ENCODE measurements at places on chromosomes 2 and 18.

DNA sequence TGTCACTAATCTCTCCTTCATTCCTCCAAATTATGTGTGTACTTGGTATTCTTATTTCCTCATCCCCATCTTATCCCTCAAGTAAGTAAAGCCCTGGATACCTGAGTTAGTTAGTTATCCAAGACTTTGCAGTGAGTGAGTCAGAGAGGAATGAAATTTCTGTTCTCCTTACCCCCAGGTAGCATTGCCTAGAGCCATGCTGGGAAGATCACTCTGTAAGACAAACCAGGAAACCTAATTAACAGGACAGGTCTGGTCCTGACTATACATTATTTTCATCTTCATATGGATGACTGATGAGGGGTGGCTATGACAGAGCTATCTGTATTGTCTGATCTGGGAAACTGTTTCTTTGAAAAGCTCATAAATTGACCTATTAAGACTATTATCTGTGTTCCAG is 55.0 kb upstream of the ITGA6 start:
- H3K4me1 ChIP-seq, result peaks cover 17% of the 10 kb centered on the region
- H3K36me3 ChIP-seq, result no peaks in the 10 kb centered on the region
- H3K4me3 ChIP-seq, result no peak overlapping the region

GRCh38 chr2:176088048-176088936 is 4.2 kb upstream of the HOXD13 start:
- no peak overlapping the region for H3K27ac ChIP-seq
- H3K27me3 ChIP-seq, result peaks cover 97% of the 10 kb centered on the region
- H3K4me3 ChIP-seq, result no peak overlapping the region
- no peaks in the 10 kb centered on the region for H3K36me3 ChIP-seq

GRCh38 chr2:24482251-24482971 is 8.6 kb upstream of the NCOA1 start:
- H3K4me1 ChIP-seq, result no peaks in the 10 kb centered on the region
- no peaks in the 10 kb centered on the region for H3K36me3 ChIP-seq
- no peak overlapping the region for H3K27ac ChIP-seq
- H3K4me3 ChIP-seq, result no peak overlapping the region
- no peaks in the 10 kb centered on the region for H3K27me3 ChIP-seq

DNA sequence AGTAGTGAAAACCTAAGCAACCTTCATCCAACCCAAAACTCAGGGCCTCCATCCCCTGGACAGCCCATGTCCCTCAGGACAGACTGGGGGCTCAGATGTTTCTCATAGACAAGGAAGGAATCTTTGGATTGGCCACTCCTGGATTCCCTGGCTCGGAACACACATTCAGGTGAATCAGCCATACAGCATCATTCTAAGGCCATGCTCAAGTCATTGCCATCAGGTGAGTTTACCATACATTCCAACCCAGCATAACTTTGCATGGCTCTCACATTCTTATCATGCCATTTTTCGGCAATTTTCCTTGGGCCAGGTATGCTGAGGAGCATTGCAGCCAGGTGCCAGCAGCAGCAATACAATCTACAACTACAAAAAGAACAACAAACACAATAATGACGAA is 34.6 kb upstream of the SERPINE2 start:
- H3K4me1 ChIP-seq, result no peaks in the 10 kb centered on the region
- H3K27ac ChIP-seq, result no peak overlapping the region

DNA sequence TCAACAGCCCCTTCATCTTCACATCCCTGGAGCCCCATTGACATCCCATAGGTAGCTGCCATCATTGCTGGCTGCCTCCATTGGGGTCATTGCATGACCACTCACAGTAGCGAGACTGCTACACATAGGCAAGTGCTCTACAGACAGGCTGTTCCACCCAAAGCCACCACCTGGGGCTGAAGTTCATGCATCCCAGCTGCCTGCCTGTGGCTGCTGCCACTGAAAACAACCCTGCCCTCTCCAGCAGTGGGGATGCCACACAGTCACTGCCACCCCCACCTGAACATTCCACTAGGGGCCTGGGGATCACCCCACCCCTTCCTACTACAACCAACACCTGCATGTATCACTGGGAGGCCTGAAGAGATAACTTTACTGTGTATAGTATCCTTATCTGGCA is 59.5 kb upstream of the CTAGE1 start:
- no peaks in the 10 kb centered on the region for H3K4me1 ChIP-seq
- H3K27me3 ChIP-seq, result no peaks in the 10 kb centered on the region
- no peak overlapping the region for H3K27ac ChIP-seq
- H3K36me3 ChIP-seq, result no peaks in the 10 kb centered on the region
- DNase-seq, result no peak

GRCh38 chr18:48018851-48019250 is 88.4 kb upstream of the SMAD2 start:
- H3K27me3 ChIP-seq, result no peaks in the 10 kb centered on the region
- peaks cover 10% of the 10 kb centered on the region for H3K4me1 ChIP-seq
- no peak overlapping the region for H3K27ac ChIP-seq
- no peaks in the 10 kb centered on the region for H3K36me3 ChIP-seq

DNA sequence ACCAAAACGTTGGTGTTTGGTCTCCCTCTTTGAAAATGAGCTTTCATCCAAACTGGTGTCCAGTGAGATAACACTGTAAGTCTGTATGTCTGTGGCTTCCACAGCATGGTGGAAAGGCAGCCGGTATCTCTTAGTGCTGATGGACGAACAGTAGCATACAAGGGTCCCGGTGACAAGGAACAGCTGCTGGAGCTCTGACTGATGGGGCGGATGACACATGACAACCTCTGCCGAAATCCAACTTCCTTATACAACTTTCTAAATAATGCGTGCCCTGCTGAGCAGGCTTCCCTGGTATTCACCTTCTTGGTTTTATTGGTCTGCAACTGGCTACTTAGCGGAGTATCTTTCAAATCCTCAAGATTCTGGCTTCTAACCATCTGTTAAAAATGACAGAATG is 216.2 kb downstream of the SRBD1 start:
- no peaks in the 10 kb centered on the region for H3K4me1 ChIP-seq
- no peaks in the 10 kb centered on the region for H3K27me3 ChIP-seq
- DNase-seq, result no peak

DNA sequence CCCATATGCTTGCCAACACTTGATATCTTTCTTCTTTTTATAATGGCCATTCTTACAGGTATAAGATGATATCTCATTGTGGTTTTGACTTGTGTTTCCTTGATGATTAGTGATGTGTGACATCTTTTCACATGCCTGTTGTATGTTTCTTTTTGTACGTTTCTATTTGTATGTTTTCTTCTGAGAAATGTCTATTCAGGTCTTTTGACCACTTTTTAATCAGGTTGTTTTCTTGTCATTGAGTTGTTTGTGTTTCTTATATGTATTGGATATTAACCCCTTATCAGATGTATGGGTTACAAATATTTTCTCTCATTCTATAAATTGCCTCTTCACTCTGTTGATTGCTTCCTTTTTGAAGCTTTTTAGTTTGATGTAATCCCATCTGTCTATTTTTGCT is 42.4 kb downstream of the ABCB11 start:
- H3K27me3 ChIP-seq, result no peaks in the 10 kb centered on the region
- peaks cover 25% of the 10 kb centered on the region for H3K4me1 ChIP-seq
- H3K36me3 ChIP-seq, result no peaks in the 10 kb centered on the region

DNA sequence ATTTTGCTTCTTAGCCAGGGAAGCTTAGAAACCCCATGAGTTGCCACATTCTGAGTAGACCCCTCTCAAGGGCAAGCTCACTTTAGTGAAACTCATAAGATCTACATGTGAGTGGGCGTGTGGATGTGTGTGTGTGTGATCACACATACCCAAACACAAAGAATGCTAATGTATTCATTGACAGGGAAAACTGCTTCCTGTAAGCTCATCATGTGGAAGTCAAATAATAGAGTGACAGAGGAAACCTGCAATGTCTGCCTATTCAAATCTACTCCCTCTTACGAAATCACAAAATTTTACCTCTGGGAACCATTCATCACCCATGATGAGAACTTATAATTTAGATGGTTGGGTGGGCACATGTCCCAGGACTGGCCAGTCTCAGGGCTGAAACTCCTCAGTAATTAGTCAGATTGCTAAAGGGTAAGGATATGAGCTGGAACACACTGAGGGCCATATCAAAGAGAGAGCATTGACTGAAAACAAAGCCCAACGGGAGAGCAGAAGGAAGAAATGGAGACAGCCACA is 94.5 kb upstream of the CCDC150 start:
- H3K27ac ChIP-seq, result no peak overlapping the region
- no peaks in the 10 kb centered on the region for H3K27me3 ChIP-seq
- DNase-seq, result no peak
- no peaks in the 10 kb centered on the region for H3K4me1 ChIP-seq
- H3K4me3 ChIP-seq, result no peak overlapping the region
- no peaks in the 10 kb centered on the region for H3K36me3 ChIP-seq

DNA sequence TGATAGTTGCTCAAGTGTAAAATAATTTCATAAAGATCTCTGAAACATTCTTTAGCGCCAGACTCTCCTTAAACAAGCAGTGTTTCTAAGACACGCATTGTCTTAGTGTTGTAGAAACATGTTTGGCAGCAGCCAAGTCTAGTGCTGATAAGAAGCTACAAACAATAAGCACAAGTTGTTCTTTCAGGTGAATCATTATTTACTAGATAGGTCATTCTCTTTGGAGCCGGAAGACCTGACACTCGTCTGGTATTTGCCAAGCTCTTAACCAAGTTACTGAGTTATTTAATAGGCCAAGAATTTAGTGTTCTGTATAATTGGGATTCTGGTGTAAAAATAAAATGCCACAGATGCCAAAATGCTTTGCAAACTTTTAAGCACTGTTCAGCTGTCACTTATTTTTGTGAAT is 852.1 kb downstream of the CPS1 start:
- H3K36me3 ChIP-seq, result no peaks in the 10 kb centered on the region
- peak overlapping the region; percentile 94 for H3K27ac ChIP-seq
- H3K4me3 ChIP-seq, result no peak overlapping the region
- H3K4me1 ChIP-seq, result peaks cover 38% of the 10 kb centered on the region

DNA sequence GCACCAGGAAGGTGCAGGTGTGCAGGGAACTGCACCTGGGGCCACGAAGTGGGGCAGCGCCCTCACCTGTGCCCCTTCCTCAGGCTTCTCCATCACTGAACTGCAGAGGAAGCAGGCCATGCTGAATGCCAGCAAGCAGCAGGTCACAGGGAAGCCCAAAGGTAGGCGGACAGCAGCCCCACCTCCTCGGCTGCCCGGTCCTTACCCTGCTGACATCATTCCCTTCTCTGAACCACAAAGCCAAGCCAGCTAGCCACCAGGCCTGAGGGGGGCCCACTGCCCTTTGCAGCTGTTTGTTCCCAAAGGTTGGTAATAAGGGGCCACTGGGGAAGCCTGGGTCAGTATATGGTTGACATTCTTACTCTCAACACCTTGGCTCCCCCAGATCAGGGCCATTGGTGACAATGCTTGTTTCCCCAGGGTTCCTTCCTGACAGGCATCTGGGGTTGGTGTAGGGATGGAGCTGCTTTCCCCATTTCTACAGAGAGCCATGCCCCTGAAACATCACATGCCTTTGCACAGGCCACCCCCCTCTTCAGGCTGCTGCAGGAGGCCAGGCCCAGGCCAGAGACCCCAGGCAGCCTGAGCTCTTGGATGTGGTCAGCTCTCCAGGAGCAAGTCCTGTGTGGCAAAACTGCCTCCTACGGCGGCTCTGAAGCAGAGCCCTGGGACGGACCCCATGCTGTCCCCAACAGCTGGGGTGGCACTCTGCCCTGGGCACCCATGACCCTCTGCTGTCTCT is 47.8 kb downstream of the FAM168B start:
- peaks cover 32% of the 10 kb centered on the region for H3K36me3 ChIP-seq
- H3K4me3 ChIP-seq, result no peak overlapping the region
- H3K27ac ChIP-seq, result no peak overlapping the region
- DNase-seq, result no peak
- H3K4me1 ChIP-seq, result no peaks in the 10 kb centered on the region
- H3K27me3 ChIP-seq, result no peaks in the 10 kb centered on the region

- no peaks in the 10 kb centered on the region for H3K27me3 ChIP-seq
- DNase-seq, result no peak
- H3K4me3 ChIP-seq, result no peak overlapping the region
- H3K36me3 ChIP-seq, result no peaks in the 10 kb centered on the region
Measured at GRCh38 chr18:73446502-73446901, 578.7 kb upstream of the NETO1 start.

DNA sequence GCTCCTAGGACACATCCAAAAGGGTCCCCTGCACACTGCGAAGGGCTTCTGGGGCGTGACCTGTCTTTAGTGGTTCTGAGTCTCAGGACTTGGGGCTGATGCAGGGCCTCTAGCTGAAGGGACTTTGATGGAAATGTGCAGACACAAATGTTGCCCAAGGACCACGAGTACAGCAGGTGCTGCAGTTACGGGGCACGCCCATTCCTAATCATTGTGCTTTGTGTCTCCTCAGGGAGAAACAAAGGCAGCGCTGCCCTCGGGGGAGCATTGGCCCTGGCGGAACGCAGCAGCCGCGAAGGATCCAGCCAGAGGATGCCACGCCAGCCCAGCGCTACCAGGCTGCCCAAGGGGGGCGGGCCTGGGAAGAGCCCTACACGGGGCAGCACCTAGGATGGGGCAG is 8.0 kb downstream of the TUBA3E start:
- H3K4me3 ChIP-seq, result no peak overlapping the region
- no peak overlapping the region for H3K27ac ChIP-seq
- no peaks in the 10 kb centered on the region for H3K27me3 ChIP-seq
- no peak for DNase-seq
- no peaks in the 10 kb centered on the region for H3K36me3 ChIP-seq

DNA sequence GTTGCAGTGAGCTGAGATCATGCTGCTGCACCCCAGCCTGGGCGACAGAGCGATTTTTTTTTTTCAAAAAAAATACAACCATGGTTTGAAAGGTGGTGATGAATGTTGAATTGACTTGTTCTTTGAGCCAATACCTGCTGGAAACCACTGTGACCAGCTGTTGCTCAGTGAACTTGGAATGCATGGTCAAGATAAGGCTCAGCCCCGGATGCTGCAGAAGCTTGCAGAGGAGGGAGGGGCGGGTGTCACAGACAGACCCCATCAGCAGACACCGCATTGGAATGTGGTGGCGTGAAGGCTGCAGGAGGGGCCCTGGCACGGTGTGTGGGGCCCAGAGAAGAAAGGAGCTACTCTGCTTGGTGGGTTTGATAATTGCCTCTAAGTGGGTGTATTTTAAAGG is 91.6 kb downstream of the ITGB1BP1 start:
- H3K36me3 ChIP-seq, result peaks cover 86% of the 10 kb centered on the region
- H3K27ac ChIP-seq, result peak overlapping the region; percentile 0
- no peaks in the 10 kb centered on the region for H3K27me3 ChIP-seq
- no peak overlapping the region for H3K4me3 ChIP-seq
- DNase-seq, result no peak

GRCh38 chr18:58389745-58390144 is 239.1 kb downstream of the ALPK2 start:
- no peaks in the 10 kb centered on the region for H3K27me3 ChIP-seq
- no peaks in the 10 kb centered on the region for H3K4me1 ChIP-seq
- H3K27ac ChIP-seq, result no peak overlapping the region
- H3K4me3 ChIP-seq, result no peak overlapping the region
- H3K36me3 ChIP-seq, result peaks cover 95% of the 10 kb centered on the region
- no peak for DNase-seq

Measured in RWPE2 (cell line).